ENCODE measurements at places on chromosomes 2 and 18.

- DNase-seq, result no peak
These were observed 552.9 kb downstream of the TDRD15 start for GRCh38 chr2:21676676-21677075.

DNA sequence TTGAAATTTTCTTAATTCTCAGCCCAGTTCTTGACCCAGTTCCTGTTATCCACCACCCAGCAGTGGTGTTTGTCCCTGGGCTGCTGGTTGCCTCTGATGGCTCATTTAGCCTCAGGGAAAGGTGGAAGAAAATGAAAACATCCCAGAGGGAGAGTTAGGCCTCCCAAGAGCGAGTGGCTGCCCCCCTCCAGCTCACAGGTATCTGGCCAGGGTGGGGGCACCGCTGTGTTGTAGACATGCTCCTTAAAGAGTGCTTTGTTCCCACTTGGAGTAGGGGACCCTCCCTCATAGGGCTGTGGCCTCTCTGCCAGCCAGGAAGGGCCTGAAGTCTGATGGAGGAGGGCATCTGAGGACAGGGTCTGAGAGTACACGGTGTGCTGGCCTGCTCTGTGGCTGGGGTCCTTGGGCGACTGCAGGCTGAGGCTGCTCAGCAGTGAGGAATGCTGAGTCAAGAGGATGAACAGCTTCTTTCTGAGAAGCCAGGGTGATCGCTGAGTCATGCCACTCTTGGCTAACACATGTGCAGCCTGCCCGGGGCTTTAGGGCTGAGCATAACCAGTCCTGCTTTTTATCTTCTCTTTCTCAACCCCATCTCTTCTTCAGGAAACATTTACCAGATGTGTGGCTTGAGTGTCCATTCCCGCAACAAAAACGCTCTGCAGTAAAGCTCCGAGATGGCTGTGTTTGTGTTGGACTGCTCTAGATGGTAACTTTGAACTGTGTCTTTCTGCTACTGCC, 72.3 kb downstream of the IL1R2 start:
- DNase-seq, result peak; percentile 98

DNA sequence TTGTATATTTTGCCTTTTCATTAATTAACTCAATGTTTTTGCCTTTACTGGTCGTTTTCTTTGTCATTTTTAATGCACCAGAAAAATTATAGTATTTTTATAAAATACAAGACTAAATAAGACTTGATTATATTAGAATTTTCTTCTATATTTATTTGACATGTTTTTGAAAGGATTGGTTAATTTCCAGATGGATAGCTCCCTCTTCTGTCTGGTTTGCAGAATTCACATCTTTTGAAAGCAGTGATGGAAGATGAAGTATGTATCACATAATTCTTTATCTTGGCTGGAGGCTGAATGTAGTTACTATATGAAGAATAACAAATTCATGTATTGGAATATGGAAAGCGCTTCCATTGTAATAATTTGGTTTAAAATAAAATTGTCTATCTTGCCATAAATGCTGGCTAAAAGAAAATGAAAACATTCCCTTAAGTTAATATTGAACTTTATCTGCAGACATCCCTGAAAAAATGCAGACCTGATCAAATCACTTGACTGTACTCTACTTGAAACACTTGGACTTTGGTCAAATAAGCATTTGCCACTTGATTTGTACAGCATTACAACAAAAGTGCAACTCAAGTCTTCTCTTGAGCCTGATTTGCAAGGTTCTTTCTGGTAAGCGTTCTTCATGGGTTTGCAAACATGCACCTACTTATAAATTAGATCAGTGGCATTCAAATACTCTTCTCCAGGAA, 86.3 kb upstream of the EFEMP1 start:
- DNase-seq, result peak; percentile 60

DNA sequence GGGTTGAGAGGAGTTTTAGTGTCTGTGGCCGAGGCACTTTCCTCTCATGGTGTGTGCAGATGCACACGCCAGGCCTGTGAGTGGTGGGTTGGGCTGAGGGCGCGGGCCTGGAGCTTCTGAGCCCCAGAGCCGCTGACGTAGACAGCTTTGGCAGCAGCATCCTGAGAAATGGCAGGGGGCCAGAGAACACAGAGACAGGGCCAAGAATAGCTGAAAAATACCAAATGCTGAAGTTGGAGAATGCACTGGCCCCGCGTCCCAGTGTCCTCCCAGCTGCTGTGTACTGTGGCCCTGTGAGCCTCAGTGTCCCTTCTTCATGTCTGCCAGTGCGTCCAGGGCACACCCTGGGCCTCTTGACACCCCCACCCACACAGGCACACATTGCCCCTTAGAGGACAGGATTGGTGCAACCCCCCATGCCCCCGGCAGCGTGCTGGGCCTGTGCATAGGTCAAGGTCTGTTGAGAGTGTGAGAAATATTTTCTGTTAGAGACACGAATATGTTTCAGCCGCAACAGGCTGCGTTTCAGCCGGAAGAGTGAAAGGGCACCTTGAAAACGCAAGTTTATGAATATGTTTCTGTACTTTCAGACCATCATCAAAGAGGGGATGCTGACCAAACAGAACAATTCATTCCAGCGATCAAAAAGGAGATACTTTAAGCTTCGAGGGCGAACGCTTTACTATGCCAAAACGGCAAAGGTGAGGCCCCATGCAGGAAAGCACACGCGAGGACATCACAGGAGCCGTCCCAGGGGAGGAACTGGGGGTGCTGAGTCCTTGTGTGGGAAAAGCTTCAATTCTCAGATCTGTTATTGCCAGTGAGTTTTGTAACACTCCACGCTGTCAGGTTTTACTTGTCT, 33.6 kb downstream of the DGKD start:
- DNase-seq, result no peak

DNA sequence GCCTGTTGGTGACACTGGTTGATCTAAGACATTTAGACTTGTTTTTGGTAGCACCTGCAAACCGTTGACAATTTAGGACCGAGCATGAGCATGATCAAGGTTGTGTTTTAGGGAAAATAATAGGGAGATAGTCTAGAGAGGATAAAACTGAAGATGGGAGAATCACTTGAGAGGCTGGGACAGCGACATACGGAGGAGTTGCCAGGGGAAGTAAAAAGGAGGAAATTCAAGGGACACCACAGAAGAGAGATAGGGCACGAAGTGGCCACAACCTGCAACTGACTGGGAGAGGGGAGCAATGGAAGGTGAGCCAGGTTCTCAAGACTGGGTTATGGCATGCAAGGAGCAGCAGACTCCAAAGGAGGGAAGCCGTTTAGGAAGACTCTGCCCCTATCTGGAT, 1.4 kb upstream of the ATP8B1 start:
- no peak for DNase-seq

DNA sequence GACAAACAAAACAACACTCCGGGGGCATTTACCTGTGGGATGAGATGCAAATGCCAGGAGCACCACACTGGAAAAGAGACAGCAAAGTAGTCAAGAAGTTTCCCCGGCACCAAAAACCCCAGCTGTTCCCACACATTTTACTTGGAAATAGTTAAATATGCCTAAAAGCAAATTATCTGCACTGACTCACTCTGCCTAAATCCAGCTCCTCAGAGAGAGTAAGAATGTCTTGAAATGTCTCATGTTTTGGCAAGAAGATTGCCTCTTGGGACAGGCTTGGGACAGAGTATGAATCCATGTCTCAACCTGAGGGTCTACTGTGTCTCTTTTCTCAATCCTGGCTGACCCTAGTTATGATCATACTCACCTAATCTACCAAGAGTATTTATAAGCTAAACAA, 87.5 kb upstream of the RIOK3 start:
- no peak for DNase-seq

- no peak for DNase-seq
These were observed 19.8 kb downstream of the SMIM21 start for GRCh38 chr18:75407468-75408437.

DNA sequence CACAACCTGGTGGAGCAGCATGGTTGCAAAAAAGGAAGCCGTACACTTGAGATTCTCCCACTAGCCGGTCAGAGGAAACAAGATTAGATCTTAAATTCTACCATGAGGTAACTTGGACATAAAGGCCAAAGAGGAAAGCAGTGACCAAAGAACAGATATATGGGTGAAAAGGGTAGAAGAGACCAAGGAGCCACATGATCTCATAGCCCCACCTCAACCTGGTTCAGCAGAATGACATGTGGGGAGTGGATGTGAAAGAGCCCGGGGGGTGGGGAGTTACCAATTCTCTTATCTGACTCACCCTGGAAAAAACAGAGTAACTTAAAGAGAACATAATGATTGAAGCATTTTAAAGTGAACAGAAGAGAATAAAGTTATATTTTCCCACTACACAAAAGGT, 683.0 kb downstream of the DSC3 start:
- DNase-seq, result no peak

DNA sequence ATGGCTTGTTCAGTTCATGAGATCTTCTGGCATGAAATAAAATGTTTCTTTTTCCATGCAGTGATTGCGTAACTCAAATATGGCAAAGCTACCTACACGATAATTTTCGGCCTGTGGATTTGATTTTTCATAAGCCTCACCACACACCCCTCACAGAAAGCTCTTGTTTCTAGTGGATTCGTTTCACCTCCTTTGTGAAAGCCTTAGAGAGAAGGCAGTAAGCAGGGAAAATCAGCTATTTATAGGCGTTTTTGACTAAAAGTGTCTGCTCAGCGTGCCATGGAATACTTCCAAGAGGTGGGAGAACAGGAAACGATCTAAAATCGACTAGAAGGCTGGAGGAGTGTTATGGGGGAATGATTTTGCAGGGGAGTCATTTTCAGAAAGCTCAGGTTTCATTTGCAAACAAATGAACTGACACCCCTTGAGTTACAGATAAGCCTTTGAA, 417.9 kb downstream of the TGIF1 start:
- no peak for DNase-seq

- no peak for DNase-seq
These were observed 210.3 kb downstream of the CYP26B1 start for GRCh38 chr2:71937396-71937795.

DNA sequence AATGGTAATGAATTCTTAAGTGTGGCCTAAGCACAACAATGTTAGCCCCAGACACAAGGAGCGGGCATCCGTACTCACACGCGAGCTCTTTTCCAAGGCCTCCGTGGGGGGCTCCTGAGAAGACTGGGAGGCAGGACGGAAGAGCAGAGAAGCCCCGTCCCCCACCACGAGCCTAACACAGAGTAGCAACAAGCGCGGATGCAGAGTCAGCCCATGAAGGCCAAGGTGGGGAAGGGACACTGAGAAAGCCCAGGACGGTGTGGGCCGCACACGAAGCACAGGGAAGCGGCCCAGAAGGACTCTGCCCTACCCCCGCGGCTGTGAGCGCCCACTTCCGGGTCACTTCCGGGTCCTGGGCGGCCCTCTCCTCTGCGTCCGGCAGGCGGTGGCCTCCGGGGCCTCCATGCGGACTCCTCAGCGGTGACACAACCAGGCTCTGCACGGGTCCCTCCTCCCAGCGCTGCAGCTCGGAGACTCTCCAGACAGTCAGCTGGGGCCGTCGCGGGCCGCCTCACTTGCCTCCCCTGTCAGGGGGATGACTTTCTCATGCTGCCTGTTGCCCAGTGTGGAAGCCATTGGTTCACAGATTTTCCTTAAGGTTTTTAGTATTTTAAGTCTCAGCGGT, 151.5 kb downstream of the MTCL1 start:
- DNase-seq, result no peak

Measured in hematopoietic multipotent progenitor cell treated with erythropoietin and hydrocortisone succinate and interleukin-3 and kit ligand, for 6 days (in vitro differentiated cells).